ENCODE measurements at places on chromosomes 1 and 21.

DNA sequence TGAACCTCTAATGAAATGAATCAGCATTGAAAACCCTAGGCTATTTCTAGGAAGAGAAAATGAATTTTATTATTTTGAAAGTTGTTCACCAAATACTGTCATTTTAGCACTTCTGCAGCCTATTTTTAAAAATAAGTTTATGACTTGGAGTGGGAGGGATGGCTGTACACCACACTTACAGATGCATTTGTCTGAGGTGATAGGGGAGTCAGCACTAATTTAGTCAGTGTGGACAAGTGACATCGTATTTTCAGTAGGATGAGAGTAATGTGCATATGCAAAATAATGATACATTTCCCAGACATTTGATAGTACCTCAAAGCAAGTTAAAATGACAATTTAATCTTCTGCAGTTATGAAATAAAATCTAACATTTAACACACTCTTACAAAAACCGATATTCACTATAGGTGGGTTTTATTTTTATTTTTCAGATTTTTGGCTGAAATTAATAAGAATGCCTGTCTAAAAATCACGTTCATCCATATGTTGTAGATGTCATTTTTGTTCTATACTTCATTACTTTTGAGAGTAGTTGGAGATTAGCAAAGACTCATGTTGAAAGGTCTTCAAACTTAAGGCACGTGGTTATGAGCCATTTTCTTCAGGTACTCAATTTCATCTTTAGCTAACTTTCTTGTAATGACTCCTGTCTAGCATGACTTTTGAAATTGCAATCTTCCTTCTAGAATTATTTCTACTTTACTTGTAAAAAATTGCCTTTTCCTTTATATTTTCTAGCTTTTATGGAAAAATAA is 186.7 kb downstream of the NCAM2 start:
- DNase-seq, result no peak

GRCh38 chr21:31554511-31555022 is 104.9 kb upstream of the SOD1 start:
- peak; percentile 64 for DNase-seq

DNA sequence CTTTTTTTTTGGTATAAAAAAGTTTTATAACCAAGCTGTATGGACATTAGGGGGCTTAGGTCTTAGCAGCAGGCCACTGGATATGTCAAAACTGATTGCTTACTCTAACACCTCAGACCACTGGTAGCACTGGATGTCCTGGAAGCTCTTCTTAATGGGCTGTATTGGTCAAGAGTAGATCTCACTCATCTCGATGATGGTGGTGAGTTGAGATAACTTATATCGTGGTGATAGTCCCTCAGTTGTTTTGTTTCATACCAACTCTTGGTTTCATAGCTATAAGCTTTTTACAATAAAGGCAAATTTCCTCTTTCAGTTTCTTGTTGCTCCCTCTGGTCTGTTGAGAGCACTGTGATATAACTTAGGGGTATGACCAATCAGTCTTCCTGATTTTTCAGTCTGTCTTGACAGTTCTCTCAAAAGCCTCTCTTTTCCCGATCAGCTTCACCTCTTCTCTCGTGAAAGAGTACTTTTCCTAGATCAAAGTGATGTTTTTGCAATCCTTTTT is 9.7 kb upstream of the AGO1 start:
- no peak for DNase-seq

GRCh38 chr1:204337583-204337982 is 22.1 kb downstream of the PLEKHA6 start:
- no peak for DNase-seq

DNA sequence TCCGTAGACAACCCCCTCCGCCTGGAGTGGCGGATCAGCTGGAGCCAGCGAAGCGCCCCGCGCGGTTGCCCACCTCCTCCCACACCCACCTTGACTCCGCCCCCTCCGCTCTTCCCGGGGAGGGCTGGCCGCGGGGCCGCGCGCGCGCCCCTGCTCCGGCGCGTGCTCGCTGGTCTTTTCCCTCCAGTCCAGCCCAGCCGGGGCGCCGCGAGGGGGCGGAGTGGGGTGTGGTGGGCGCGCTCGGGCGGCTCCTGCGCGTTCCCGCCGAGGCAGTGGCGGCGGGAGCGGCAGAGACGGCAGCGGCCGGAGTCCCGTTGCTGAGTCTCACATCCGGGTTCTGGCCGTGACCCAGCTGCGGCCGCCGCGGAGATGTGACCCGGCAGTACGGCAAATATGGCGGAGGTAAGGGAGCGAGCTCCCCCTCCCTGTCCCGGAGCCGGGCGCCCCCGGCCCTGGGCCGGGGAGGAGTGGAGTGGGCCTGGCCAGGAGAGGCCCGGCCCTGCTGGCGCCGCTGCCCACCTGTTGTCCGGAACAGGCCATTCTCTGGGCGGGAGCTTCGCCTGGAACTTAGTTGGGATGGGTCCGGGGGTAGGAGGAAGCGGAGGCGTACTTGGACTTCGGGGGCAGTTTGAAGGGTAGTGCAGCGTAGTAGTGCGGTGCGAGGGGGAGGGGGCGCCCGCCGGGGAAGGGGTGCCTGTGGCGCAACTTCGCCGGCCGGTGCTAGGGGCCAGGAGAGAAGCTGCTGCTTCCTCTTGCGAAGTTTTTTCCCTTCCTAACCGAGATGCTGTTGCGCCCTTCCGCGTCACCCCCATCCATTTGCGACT is 5.4 kb downstream of the MIER1 start:
- peak; percentile 90 for DNase-seq

DNA sequence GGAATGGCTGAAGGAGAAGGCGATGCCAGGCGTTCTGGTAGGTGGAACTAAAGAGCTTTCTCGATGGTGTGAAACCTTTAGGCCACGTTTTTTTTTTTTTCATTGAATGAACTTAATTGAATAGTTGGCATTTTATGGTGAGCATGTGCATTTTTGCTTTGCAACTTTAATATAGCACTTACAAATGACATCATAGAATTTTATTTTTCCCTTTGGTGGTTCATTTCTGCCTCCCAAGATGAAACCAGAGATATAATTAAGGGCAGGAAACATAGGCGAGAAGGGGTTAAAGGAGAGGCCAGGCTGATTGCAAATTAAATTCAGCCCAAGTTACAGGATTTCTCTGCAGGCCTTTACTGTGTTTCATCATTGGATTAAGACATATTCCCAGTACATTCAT is 85.5 kb upstream of the L1TD1 start:
- no peak for DNase-seq

DNA sequence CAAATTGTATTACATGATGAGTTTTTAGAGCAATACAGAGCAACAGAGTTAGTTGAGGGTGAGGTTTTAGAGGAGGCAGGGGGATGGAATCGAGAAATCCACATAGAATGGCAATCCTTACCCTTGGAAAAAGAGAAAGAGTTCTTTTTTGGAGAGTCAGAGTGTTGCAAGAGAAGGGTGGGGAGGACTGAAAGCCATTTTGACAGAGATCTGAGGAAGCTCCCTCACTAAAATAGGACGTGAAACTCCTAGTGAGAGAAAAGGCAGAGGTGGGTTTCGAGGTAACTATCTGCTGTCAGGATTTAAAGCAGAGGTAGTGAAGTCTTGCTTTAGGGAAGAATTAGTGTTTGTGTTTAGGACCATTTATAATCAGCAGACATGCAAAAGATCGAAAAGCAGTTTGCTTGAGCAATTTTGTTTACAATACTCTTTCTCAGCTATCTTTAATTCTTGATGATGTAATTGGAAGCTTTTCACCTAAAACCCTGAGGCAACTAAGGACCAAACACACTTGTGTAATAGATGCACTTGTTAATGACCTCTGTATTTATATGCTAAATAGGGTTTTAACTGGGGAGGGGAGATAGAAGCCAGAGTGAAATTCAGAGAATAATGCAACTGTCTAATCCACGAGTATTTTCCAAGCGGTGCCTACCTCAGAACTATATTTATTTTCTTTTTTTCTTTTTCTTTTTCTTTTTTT is 20.0 kb downstream of the ADAMTS5 start:
- no peak for DNase-seq
